ENCODE measurements at places on chromosomes 2 and 18. TPM values are rescaled to one million over a fixed set of nuclear protein-coding genes. Genes with fewer than 3 reads are reported as not detected.

DNA sequence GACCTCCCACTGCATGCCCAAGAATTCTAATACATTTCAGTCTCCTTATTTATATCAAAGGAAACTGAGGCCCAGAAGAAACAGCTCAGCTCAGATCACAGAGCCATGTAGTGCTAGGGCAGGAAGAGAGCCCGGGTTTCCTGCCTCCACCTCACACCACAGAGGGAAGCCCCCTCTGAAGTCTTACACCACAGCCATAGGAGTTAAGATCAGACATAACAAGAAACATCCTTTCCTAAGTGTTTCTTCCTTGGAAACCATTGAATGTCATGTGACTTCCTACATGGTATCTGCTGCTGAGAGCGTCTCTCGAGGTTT, 102.1 kb downstream of the MTCL1 start:
- H3K27me3 ChIP-seq = peaks cover 3% of the 10 kb centered on the region
- H3K36me3 ChIP-seq = no peaks in the 10 kb centered on the region
- H3K4me1 ChIP-seq = peaks cover 14% of the 10 kb centered on the region

Gene FBLN7
- 0.36 TPM for total RNA-seq

DNA sequence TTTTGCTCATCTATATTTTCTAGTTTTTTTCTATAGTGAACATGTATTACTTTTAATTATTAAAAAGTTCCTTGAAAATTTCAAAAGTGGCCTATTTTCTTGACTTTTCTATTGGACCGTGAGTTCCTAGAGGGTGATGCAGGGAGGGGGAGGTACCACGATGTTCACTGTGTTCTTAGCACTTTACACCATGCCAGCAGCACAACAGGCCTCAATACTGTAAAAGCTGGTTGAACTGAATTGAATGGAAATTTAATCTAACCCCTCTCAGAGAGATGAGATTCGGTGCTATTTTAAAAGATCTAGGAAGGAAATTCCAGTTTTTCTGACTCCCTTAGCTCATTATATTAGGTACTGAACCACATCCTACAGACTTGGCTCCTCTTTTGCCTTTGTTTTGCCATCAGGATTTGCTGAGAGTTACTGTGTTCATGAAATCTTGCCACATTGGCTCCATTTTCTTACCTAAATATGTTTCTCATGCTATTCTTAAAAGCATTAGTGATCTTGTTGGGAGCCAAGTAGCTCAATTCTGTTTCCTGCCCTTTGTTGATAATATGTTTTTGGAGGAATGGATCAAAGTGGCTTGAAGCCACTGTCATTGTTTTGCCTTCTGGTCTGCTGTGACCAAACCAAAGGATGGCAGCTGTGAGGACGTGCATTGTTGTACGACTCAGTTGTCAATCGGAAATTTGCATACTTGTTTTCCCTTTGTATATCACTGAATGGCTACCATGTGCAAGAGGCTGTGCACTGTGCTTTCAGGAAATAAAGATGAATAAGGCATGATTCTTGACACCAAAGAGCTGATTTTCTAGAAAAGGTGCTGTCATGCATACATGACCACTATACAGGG, 25.3 kb downstream of the MYO1B start:
- H3K4me1 ChIP-seq = peaks cover 50% of the 10 kb centered on the region
- no peak for DNase-seq
- no peak overlapping the region for H3K27ac ChIP-seq
- no peaks in the 10 kb centered on the region for H3K27me3 ChIP-seq

Gene PLA2R1
- 1.1 TPM for total RNA-seq

Gene RAB27B
- total RNA-seq = 0.41 TPM

DNA sequence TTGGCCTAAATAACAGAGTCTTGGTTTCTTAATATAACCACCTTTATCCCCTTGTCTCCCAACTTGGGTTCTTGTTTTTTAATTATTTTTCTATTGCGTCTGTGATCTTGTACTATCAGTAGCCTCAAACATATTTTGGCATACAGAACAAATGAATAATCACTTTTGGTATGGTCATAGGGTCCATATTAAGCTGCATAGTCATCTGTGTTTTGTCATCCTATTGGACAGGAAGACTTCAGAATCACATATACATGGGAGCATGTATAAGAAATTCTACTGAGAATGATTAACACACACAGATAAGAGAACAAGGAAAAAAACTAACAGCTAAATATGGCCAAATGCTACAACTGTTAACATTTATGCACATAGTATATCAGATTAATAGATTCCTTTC, 126.0 kb downstream of the MEP1B start:
- no peaks in the 10 kb centered on the region for H3K27me3 ChIP-seq
- no peak overlapping the region for H3K27ac ChIP-seq
- no peak for DNase-seq
- H3K4me1 ChIP-seq = peaks cover 3% of the 10 kb centered on the region

Data from endothelial cell (in vitro differentiated cells).